ENCODE measurements at places on chromosomes 2 and 18.

DNA sequence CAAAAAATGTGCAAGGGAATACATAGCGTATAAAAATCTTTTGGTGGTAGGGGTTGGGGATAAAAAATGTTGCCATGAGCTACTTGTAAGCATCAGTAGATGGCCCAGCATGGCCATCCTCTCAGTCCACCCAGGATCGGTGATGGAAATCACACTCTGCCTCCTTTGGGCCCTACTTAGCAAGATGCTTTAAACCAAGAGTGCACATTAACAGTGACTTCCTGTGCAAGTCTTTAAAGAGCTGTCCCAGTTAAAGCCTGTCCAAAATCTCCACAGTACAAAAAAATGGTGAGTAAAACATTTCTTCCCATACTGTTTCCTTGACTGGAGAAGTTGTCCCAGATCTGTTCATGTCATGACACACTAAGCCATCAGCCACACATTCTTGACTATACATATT lies 18.0 kb downstream of the ANKRD44 start:
- H3K4me1 ChIP-seq: peaks cover 31% of the 10 kb centered on the region
- H3K4me3 ChIP-seq: no peak overlapping the region
- no peaks in the 10 kb centered on the region for H3K27me3 ChIP-seq

- peaks cover 5% of the 10 kb centered on the region for H3K36me3 ChIP-seq
- H3K4me1 ChIP-seq: peaks cover 40% of the 10 kb centered on the region
- H3K4me3 ChIP-seq: peak within 1 kb of the TSS; percentile 94
- DNase-seq: no peak
- peak within 1 kb of the TSS; percentile 98 for H3K27ac ChIP-seq
- H3K27me3 ChIP-seq: no peaks in the 10 kb centered on the region
Measured at GRCh38 chr2:44168681-44169154, at the start of gene PPM1B. Gene PPM1B, plus strand, starts transcription at chr2:44168875. Its CDS starts 32,325 bp downstream, at chr2:44201200.

GRCh38 chr18:79106084-79106483 lies 36.9 kb downstream of the ATP9B start:
- H3K4me1 ChIP-seq: no peaks in the 10 kb centered on the region
- H3K27me3 ChIP-seq: no peaks in the 10 kb centered on the region
- H3K36me3 ChIP-seq: peaks cover 2% of the 10 kb centered on the region
- no peak for DNase-seq
- no peak overlapping the region for H3K27ac ChIP-seq
- no peak overlapping the region for H3K4me3 ChIP-seq

GRCh38 chr18:45522371-45522770 lies 92.9 kb upstream of the SLC14A2 start:
- no peak overlapping the region for H3K4me3 ChIP-seq
- no peak overlapping the region for H3K27ac ChIP-seq
- no peaks in the 10 kb centered on the region for H3K27me3 ChIP-seq
- H3K36me3 ChIP-seq: no peaks in the 10 kb centered on the region
- no peak for DNase-seq

GRCh38 chr2:24791452-24791851 lies 1.7 kb downstream of the PTRHD1 start:
- no peaks in the 10 kb centered on the region for H3K27me3 ChIP-seq
- H3K4me1 ChIP-seq: peaks cover 36% of the 10 kb centered on the region
- no peak for DNase-seq

- H3K36me3 ChIP-seq: no peaks in the 10 kb centered on the region
- H3K4me1 ChIP-seq: no peaks in the 10 kb centered on the region
- no peak for DNase-seq
- H3K27ac ChIP-seq: no peak overlapping the region
- H3K4me3 ChIP-seq: no peak overlapping the region
- H3K27me3 ChIP-seq: no peaks in the 10 kb centered on the region
Measured at GRCh38 chr18:32909798-32910561, 137.2 kb upstream of the KLHL14 start.

DNA sequence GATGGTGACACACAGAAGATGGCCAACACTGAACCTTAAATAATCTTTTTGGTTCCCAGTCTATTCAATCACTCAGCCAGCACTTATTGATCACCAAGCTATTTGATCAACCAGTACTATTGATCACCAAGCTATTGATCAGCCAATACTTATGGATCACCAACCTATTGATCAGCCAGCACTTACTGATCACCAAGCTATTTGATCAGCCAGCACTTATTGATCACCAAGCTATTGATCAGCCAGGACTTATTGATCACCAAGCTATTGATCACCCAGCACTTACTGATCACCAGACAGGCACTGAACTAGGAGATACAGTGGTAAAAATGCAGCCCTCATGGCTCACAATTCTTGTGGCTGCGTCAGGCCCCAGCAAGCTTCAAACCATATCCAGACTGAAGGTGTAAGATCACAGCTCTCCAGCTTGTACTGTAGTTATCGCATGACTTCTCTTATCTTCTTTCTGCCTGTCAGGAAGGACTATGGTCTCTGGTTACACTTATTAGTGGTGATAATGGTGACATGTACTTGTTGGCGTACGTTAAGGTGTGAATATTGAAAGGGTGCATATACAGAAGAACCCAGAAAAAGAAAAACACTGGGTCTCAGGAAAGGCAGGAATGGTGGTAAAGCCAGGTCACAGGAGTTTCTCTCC lies 18.4 kb upstream of the B3GNT2 start:
- H3K36me3 ChIP-seq: no peaks in the 10 kb centered on the region
- H3K4me3 ChIP-seq: no peak overlapping the region
- no peak for DNase-seq
- H3K4me1 ChIP-seq: peaks cover 3% of the 10 kb centered on the region

DNA sequence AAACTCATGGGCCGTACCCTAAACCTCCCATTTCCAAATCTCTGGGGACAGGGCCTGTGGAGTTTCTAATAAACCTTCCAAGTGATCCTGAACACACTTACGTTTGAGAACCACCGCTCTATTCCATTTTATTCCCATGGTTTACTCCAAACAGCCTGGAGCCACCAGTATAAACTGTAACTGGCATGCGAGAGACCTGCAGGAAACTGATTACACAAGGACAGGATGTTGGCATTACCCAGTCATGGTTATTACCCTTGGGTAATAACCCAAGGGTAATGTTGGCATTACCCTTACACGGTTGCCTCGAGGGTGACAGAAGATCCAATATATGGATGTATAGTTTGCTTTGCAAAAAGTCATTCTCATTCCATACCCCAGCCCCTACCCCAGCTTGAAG lies 37.0 kb upstream of the YPEL5 start:
- no peak overlapping the region for H3K4me3 ChIP-seq
- H3K36me3 ChIP-seq: no peaks in the 10 kb centered on the region
- no peaks in the 10 kb centered on the region for H3K4me1 ChIP-seq
- no peak for DNase-seq

DNA sequence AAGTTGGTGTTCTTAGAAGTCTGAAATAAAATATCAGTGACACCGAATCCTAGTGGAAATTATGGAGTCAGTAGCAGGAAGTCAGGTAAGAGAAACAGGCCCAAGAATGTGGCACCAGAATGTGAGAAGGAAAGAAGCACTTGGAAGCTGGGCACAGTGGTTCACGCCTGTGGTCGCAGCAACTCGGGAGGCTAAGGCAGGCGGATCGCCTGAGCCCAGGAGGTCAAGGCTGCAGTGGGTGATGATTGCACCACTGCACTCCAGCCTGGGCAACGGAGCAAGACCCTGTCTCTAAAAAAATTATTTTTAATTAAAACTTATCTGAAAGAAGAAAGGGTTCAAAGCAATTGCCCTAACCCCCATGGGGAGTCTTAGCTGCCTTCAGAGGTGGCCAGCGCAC lies 268.3 kb upstream of the SALL3 start:
- DNase-seq: no peak
- H3K4me3 ChIP-seq: no peak overlapping the region
- no peak overlapping the region for H3K27ac ChIP-seq
- H3K4me1 ChIP-seq: no peaks in the 10 kb centered on the region
- H3K27me3 ChIP-seq: no peaks in the 10 kb centered on the region
- no peaks in the 10 kb centered on the region for H3K36me3 ChIP-seq

DNA sequence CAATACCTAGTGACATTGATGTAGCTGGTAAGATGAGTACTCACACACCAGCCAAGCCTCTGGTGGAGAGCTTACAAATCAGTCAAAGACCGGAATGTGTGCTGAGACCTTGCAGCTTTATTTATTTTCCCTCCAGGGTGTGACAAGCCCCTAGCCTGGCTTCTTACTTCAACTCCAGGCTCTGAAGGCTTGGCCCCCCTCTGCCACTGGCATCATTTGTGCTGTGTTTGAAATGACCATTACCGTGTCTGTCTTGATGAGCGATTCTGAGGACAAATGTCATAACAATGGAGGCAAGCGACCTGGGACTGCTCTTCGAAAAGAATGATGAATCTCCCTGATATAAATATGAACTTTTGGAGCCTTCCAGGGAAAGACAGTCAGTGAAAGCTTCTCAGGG lies 749.9 kb upstream of the HS6ST1 start:
- no peak for DNase-seq
- no peak overlapping the region for H3K27ac ChIP-seq
- no peak overlapping the region for H3K4me3 ChIP-seq
- H3K36me3 ChIP-seq: no peaks in the 10 kb centered on the region
- H3K4me1 ChIP-seq: no peaks in the 10 kb centered on the region

GRCh38 chr2:40394031-40394430 lies 57.9 kb downstream of the SLC8A1 start:
- H3K36me3 ChIP-seq: no peaks in the 10 kb centered on the region
- no peak overlapping the region for H3K4me3 ChIP-seq
- DNase-seq: no peak
- no peaks in the 10 kb centered on the region for H3K27me3 ChIP-seq

- H3K27ac ChIP-seq: no peak overlapping the region
- H3K27me3 ChIP-seq: no peaks in the 10 kb centered on the region
- no peaks in the 10 kb centered on the region for H3K36me3 ChIP-seq
- DNase-seq: no peak
- no peak overlapping the region for H3K4me3 ChIP-seq
Measured at GRCh38 chr2:138602166-138602460, 100.5 kb downstream of the SPOPL start.

- H3K27me3 ChIP-seq: no peaks in the 10 kb centered on the region
- no peak for DNase-seq
- no peaks in the 10 kb centered on the region for H3K4me1 ChIP-seq
- H3K4me3 ChIP-seq: no peak overlapping the region
- no peaks in the 10 kb centered on the region for H3K36me3 ChIP-seq
Measured at GRCh38 chr2:29767606-29768335, 153.6 kb downstream of the ALK start.

DNA sequence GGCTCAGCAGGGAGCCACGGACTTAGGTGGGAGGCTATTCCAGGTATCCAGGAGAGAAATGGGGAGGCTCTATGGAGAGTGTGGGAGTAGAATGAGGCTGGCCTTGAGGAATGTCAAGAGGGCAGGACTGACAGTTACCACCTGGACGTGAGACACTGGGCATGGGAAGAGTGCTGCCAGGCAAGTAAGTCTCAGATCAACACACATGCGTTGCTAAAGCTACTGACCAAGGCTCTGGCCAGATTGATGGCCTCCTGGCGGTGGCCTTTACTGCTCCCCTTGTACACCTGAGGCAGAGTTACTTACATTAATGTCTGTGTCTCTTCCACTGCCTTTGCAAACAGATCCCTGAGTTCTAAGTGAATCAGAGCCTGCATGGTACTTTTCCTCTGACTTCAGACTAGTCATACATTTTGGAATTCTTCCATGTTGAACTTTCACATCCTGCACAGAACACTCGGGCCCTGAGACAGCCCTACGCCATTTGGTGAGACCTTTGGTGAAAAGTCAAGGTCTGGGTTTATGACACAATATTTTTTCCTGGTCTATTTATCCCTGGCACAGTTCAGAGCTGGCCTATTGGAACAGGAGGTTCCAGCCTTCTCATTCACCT lies 398.8 kb upstream of the TRIB2 start:
- no peaks in the 10 kb centered on the region for H3K4me1 ChIP-seq
- DNase-seq: no peak
- no peak overlapping the region for H3K4me3 ChIP-seq

DNA sequence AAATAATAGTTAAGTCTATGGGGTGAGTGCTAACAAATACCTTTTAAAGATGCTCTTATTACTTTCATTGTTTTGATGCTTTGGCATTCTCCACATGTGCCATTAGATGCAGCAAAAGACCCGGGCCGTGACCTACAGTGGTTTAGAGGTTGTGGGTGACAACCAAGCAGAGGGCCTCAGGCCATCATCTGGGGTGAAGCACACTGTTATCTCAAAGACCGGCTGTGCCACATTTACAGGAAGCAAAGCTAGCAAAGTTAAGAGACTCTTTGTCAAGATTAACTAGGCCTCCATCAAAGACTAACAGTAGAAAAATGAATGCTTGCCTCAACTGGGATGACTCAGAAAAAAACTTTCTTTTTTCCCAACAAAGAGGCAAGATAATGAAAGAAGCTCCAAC lies 695.3 kb downstream of the SATB2 start:
- H3K4me1 ChIP-seq: no peaks in the 10 kb centered on the region
- H3K27me3 ChIP-seq: no peaks in the 10 kb centered on the region
- no peak overlapping the region for H3K27ac ChIP-seq
- no peaks in the 10 kb centered on the region for H3K36me3 ChIP-seq
- DNase-seq: no peak

- no peak overlapping the region for H3K4me3 ChIP-seq
- no peak overlapping the region for H3K27ac ChIP-seq
- no peaks in the 10 kb centered on the region for H3K36me3 ChIP-seq
- no peaks in the 10 kb centered on the region for H3K27me3 ChIP-seq
- DNase-seq: no peak
Measured at GRCh38 chr2:172193331-172194089, 90.8 kb upstream of the DLX2 start.

DNA sequence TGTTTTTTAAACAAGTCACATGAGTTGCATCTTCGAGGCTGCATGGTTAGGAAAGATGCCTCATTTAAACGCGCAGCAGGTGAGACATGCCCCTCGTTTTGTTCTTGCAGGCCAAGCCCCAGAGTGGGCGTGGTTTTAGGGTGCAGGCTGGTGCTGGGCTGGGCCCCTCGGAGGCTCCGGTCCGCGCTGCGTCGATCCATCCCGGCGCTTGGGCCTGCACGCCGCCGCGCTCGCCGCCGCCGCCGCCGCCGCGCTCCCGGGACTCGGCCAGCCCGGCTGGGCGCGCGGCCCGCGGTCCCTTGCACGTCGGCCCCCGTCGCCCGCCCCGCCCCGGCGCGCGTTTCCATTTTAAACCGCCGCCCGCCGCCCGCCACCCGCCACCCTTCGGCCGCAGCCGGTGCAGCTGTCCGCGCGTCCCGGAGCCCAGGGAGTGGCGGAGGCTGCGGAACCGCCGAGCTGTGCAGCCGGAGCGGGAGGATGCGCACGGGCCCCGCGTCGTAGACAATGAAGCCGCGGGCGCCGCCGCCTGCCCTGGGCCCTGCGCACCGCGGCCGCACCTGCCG lies 175.5 kb downstream of the AGAP1 start:
- H3K27me3 ChIP-seq: no peaks in the 10 kb centered on the region
- no peaks in the 10 kb centered on the region for H3K36me3 ChIP-seq
- peak; percentile 76 for DNase-seq

DNA sequence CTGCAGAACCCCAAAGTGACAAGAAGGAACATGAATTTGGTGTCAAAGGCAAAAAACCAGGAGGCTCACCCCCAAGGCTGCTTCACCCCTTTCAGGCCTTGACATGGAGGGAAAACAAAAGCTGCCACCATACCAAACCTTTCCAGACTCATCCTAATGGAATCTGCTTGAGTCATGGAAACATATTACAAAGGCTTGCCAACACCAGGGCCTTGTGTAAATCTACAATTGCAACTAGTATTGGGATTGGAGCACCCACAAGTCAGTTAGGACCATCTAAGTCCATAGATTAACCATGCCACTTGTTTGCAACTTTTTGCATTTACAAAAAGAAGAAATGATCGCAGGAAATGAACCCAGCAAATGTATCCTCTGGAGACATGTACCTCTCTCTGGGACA lies 297.6 kb downstream of the CDCA7 start:
- no peak overlapping the region for H3K4me3 ChIP-seq
- DNase-seq: no peak
- H3K27me3 ChIP-seq: no peaks in the 10 kb centered on the region
- H3K27ac ChIP-seq: no peak overlapping the region
- H3K4me1 ChIP-seq: no peaks in the 10 kb centered on the region
- H3K36me3 ChIP-seq: no peaks in the 10 kb centered on the region
